ENCODE measurements at places on chromosomes 16 and 17.

- no peak for DNase-seq
Measured at GRCh38 chr16:52705122-52705521, 158.2 kb upstream of the TOX3 start.

- no peak for DNase-seq
Measured at GRCh38 chr17:59151591-59151990, 3.4 kb downstream of the SKA2 start.

GRCh38 chr16:51053775-51054174 is 97.3 kb downstream of the SALL1 start:
- no peak for DNase-seq

DNA sequence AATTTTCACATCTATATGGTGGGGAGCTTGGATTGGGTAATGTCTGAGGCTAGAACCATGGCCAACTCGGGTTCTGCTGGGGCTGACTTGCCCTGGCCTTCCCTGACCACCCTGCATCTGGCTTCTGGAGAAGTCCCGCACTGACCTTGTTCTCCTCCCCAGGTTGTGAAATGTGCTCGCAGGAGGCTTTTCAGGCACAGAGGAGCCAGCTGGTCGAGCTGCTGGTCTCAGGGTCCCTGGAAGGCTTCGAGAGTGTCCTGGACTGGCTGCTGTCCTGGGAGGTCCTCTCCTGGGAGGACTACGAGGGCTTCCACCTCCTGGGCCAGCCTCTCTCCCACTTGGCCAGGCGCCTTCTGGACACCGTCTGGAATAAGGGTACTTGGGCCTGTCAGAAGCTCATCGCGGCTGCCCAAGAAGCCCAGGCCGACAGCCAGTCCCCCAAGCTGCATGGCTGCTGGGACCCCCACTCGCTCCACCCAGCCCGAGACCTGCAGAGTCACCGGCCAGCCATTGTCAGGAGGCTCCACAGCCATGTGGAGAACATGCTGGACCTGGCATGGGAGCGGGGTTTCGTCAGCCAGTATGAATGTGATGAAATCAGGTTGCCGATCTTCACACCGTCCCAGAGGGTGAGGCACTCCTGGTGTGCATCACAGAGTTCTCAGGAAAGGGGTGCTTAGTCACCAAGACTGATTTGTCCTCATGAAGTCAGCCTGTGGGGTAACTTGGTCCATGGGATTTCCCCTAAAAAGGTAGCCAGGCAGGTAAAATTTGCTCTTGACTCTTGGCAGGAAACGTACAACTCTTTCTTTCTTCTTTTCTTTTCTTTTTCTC is 6.1 kb downstream of the NOD2 start:
- DNase-seq: no peak

GRCh38 chr17:8290043-8290442 is 1.6 kb downstream of the RANGRF start:
- DNase-seq: no peak

GRCh38 chr16:1667271-1667670 is 10.8 kb upstream of the JPT2 start:
- no peak for DNase-seq

- DNase-seq: no peak
Measured at GRCh38 chr17:77909816-77910215, 48.7 kb upstream of the TNRC6C start.

DNA sequence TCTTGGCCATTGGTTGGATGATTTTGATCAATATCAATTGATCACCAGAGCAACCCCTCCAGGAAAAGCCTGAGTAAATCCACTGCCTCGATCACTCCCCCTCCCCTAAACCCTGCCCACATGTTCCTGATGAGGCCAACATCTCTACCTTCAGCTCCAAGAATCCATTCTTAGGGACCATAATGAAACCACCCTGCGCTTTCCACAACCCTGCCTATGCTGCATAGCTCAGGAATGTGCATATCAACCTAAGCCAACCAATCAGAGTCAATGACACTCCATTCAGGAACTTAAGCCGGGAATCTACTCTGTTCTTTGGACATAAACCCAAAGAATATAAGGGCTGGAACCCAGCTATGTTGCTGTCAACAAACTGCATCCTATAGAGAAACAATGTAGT is 86.3 kb downstream of the MYH11 start:
- no peak for DNase-seq

GRCh38 chr16:88815901-88816589 is 4.3 kb upstream of the APRT start:
- no peak for DNase-seq

DNA sequence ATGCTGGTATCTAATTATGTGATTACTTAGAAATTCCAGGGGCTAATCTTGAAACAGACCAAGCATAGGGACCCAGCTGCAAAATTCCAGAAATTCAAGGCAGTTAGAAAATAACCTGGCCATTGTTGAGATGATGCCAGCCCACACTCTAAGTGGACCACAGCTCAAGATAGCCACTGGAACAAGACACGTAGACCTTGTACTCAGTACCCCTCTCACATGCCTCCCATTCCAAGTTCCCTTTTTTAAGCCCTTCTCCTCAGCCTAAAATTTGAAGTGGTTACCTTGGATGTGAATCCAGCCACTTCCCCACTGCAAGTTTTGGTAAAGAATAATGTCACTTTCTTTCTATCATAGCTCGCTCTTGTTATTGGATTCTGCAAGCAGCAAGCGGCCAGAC is 4.1 kb upstream of the ZNF19 start:
- DNase-seq: no peak

DNA sequence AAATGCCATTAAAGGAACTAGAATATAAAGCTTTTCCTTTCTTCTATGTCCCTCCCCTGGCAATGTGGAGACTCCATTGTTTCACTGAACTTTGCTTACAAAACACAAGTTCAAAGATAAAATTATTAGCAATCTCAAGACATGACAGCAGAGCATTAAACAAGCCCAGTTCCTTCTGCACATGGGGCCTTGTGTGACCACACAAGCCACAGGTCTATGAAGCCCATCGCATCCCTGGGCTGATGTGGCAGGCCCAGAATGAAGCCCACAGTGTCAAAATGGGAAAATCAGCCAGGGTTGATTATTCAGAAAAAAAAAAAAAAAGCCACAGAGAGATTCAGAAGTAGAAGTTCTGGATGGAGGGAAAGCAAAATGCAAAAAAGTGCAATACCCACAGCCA is 12.9 kb upstream of the SLC39A11 start:
- DNase-seq: no peak

DNA sequence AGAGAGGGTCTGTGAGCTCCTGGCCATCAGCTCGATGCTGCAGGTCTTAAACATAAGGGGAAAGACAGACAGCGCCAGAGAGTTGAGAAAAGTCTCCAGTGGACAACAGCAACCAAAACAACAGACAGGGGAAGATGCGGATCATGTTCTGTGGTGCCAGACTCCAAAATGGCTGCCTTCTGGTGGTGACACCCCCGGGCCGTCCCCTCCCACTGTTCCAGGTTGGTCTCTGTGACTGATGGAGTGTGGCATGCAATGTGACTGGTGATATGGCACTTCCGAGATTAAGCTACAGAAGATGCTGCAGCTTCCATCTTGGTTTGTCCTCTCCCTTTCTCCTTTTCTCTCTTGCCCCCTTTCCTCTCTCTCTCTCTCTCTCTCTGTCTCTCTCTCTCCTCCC is 40.4 kb upstream of the RBFOX3 start:
- DNase-seq: no peak

- DNase-seq: no peak
Measured at GRCh38 chr16:2223942-2224486, 623 bp downstream of the E4F1 start.

DNA sequence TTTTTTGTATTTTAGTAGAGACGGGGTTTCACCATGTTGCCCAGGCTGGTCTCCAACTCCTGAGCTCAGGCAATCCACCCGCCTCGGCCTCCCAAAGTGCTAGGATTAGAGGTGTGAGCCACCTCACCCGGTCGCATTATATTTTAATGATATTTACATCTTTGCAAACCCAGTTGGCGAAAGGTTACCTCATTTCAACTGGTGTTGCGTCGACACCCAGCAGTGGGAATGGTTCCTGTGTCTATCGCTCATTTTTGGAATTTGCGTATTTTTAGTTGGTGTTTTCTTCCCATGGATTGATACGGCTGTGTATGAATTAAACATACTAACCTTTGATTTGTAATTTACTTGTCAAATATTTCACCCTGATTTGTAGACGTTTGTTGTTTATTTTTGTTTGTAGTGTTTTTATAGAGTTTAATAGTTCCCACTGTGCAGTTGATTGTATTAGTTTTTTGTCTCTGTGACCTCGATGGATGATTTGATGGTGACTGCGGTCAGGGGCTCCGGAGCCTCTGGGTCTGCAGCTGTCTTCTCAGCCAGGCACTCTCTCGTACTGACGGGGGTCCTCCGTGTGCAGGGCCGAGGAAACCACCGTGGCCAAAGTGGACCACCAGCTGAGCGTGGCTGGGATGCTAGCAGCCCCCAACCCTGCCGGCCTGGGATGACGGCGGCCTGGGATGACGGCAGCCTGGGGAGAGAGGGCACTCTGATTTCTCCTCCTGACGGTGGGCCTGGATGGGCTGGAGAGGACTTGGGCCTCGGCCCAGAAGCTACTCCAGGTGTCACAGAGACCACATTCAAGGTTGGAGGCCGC is 4.0 kb downstream of the CD7 start:
- no peak for DNase-seq

Measured in non-pigmented ciliary epithelial cell (primary cell).